ENCODE measurements at places on chromosomes 2 and 18.

GRCh38 chr2:18671363-18671762 is 82.0 kb upstream of the NT5C1B start:
- DNase-seq, result no peak

- DNase-seq, result no peak
Observed at GRCh38 chr18:39602131-39602530, 2036.5 kb upstream of the CELF4 start.

GRCh38 chr2:37869771-37870170 is 55.3 kb upstream of the RMDN2 start:
- DNase-seq, result no peak

DNA sequence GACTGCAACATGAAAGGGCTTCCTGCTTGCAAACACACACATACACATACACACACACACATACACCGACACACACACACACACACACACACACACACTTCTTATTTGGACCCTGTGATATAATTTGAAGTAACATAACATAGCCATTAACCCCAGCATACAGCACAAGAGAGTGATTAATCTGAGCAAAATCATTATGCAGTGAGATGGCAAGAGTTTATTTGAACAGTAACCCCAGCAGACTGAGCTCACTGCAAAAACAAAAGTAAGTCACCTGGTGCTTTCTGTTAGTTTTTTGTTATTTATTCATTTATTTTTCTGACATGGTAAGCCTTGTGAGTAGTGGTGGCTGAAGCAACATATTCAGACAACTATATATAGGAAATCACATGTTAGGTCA is 93.7 kb downstream of the NOL4 start:
- DNase-seq, result no peak

- DNase-seq, result no peak
Observed at GRCh38 chr18:23629444-23629946, 33.2 kb downstream of the ANKRD29 start.
